ENCODE measurements at places on chromosomes 1 and 21. TPM values are rescaled to one million over a fixed set of nuclear protein-coding genes. Genes with fewer than 3 reads are reported as not detected.

The CD1D gene
- total RNA-seq, result 1.4 TPM

The MYOM3 gene
- total RNA-seq, result 440 TPM

GRCh38 chr21:35149698-35150097 is 100.6 kb upstream of the RUNX1 start:
- H3K36me3 ChIP-seq, result no peaks in the 10 kb centered on the region
- H3K4me1 ChIP-seq, result no peaks in the 10 kb centered on the region
- no peak overlapping the region for H3K4me3 ChIP-seq
- peaks cover 37% of the 10 kb centered on the region for H3K27me3 ChIP-seq

DNA sequence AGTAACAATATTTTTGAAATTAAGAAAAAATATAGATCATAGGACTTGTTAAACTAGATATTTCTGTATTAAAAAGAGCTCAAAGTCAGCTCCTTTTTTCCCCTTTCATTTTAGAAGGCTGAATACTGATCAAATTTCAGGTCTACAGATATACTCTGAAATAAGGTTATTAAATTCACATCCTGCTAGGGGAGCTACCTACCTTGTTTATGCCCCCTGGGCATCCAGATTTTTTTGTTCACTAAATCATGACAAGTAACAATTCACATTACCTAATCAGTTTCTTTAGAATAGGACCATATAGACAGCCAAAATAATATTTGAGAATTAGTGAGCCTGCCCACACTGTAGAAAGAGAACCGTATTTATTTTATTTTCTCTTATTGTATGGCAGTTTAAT is 276.2 kb downstream of the USP25 start:
- no peak overlapping the region for H3K4me3 ChIP-seq
- no peak for DNase-seq
- H3K36me3 ChIP-seq, result no peaks in the 10 kb centered on the region
- H3K27ac ChIP-seq, result no peak overlapping the region

- H3K27me3 ChIP-seq, result no peaks in the 10 kb centered on the region
- H3K4me3 ChIP-seq, result no peak overlapping the region
- no peak overlapping the region for H3K27ac ChIP-seq
- H3K36me3 ChIP-seq, result no peaks in the 10 kb centered on the region
- DNase-seq, result peak; percentile 7
- peaks cover 21% of the 10 kb centered on the region for H3K4me1 ChIP-seq
Measured at GRCh38 chr21:45390831-45391742, 13.9 kb upstream of the COL18A1 start.
